Activated naive CD8-positive, alpha-beta T cell treated with anti-CD3 and anti-CD28 coated beads, Interleukin-2, amount 50 U/mL, for 24 hours (primary cell): ENCODE measurements at places on chromosomes 7 and 10.

- peaks cover 6% of the 10 kb centered on the region for H3K4me1 ChIP-seq
- H3K4me3 ChIP-seq, result no peak overlapping the region
- no peak overlapping the region for H3K27ac ChIP-seq
Measured at GRCh38 chr10:74415146-74415839, 264.3 kb downstream of the ADK start.

DNA sequence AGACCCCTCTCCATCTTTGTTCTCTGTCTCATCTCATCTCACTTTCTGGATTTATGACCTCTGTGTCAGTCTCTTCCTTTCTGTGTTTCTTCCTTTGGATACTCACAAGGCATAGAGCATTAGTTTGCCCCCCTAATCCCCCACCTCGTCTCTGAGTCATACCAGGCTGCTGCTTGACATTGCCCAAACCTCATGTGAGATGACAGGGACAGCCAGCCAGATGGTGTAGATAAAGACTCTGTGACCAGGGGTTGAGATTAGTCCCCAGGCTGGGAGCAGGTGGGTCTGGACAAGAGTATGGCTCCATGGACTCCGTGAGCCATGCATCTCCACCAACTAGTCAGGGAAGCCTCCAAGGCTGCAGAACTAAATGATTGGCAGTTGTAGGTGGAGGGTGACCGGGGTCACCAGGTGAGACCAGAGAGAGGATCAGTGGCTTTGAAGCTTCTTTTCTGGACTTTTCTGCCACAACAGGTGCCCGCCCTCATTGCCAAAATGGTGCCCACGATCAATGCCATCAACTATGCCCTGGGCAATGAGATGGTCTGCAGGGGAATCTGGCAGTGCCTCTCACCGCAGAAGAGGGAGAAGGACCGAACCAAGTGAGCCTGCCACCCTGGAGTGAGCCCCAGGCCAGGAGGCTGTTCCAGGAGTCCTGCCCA lies 13.3 kb downstream of the RGR start:
- no peaks in the 10 kb centered on the region for H3K4me1 ChIP-seq
- no peak for DNase-seq
- H3K36me3 ChIP-seq, result no peaks in the 10 kb centered on the region
- H3K4me3 ChIP-seq, result no peak overlapping the region
- peaks cover 17% of the 10 kb centered on the region for H3K27me3 ChIP-seq

- no peak overlapping the region for H3K27ac ChIP-seq
- peaks cover 3% of the 10 kb centered on the region for H3K27me3 ChIP-seq
- no peak overlapping the region for H3K4me3 ChIP-seq
- no peak for DNase-seq
Measured at GRCh38 chr7:132034748-132035416, 478.5 kb upstream of the PODXL start.

GRCh38 chr7:100348805-100349204 lies 9.1 kb upstream of the PILRB start:
- H3K36me3 ChIP-seq, result peaks cover 55% of the 10 kb centered on the region
- H3K27ac ChIP-seq, result no peak overlapping the region
- peaks cover 50% of the 10 kb centered on the region for H3K4me1 ChIP-seq
- no peaks in the 10 kb centered on the region for H3K27me3 ChIP-seq

DNA sequence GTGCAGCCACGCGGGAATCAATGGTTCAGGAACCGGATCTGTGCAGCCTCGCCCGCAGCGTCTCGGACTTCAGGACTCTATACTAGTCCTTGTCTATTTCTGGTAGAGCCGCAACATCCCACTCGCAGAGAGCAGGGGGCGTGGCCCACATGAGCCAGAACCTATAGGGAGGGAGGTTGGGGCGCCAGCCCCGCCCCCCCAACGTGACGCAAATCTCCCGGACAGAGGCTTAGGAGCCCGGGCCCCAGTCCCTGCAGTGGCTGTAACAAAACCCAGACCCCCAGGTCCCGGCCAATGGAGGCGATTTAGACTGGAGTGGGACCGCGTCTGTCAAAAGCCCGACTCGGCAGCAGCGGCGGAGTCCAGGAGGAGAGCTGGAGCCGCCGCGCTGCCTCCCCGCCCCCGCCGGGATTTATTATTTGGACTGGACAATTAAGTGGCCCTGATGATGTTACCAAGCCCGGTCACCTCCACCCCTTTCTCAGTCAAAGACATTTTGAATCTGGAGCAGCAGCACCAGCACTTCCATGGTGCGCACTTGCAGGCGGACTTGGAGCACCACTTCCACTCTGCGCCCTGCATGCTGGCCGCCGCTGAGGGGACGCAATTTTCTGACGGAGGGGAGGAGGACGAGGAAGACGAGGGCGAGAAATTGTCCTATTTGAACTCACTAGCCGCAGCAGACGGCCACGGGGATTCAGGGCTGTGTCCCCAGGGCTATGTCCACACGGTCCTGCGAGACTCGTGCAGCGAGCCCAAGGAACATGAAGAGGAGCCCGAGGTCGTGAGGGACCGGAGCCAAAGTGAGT lies at the start of gene NKX2-3:
Gene NKX2-3, plus strand, starts transcription at position 256 of the 809 bp plus-strand sequence. Its CDS starts 190 bp downstream, at position 446.
- H3K27ac ChIP-seq, result no peak within 1 kb of the TSS
- H3K36me3 ChIP-seq, result peaks cover 2% of the 10 kb centered on the region
- peak within 1 kb of the TSS; percentile 34 for H3K4me3 ChIP-seq
- peak; percentile 68 for DNase-seq
- H3K27me3 ChIP-seq, result peaks cover 90% of the 10 kb centered on the region

GRCh38 chr7:44674381-44674780 lies 68.0 kb downstream of the OGDH start:
- H3K4me3 ChIP-seq, result no peak overlapping the region
- H3K27me3 ChIP-seq, result no peaks in the 10 kb centered on the region

GRCh38 chr7:99381664-99382075 lies 7.1 kb downstream of the ARPC1B start:
- peaks cover 77% of the 10 kb centered on the region for H3K4me1 ChIP-seq
- peak overlapping the region; percentile 78 for H3K4me3 ChIP-seq
- no peaks in the 10 kb centered on the region for H3K27me3 ChIP-seq

- H3K27me3 ChIP-seq, result no peaks in the 10 kb centered on the region
- no peak overlapping the region for H3K27ac ChIP-seq
- no peak overlapping the region for H3K4me3 ChIP-seq
- no peaks in the 10 kb centered on the region for H3K4me1 ChIP-seq
Measured at GRCh38 chr7:13898957-13899670, 90.4 kb downstream of the ETV1 start.

DNA sequence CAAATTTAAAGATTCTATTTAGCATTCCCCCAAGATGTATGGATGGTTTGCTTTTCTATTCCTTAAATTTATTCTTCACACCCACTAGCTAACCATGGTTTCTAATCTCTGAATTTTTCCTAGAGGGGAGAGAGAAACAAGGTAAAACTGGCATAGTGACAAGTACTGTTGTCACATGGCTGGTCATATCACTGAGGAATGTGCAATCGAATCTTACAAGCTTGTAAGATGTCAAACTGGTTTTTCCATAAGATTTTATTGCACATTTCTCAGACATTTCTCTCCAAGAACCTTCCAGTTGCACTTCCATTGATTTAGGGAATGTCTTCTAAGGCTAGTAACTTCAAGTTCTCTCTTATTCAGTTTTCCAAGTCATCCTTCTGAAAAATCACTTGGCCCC lies 89.8 kb downstream of the MBL2 start:
- H3K27ac ChIP-seq, result no peak overlapping the region
- peaks cover 2% of the 10 kb centered on the region for H3K4me1 ChIP-seq
- no peaks in the 10 kb centered on the region for H3K27me3 ChIP-seq
- no peak for DNase-seq

DNA sequence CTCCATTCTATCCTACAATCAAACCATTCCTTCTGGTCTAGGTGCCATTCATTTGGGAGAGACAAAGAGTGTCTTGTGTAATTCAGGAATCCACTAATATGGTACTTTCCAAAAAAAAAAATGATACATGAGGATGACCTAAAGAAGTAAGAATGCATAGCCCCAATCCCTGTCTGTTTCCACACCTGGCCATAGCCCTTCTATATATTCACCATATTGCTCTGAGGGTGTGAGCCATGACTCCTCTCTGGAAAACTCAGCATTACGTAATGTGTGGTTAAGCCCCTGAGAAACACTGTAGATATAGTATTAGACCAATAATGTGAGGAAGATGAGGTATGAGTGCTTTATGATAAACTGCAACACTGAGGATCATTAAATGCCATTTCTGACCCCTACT lies 592.7 kb downstream of the INHBA start:
- no peaks in the 10 kb centered on the region for H3K36me3 ChIP-seq
- no peaks in the 10 kb centered on the region for H3K27me3 ChIP-seq
- no peak overlapping the region for H3K27ac ChIP-seq
- H3K4me3 ChIP-seq, result no peak overlapping the region

- H3K27ac ChIP-seq, result peak overlapping the region; percentile 84
- peak overlapping the region; percentile 74 for H3K4me3 ChIP-seq
- no peaks in the 10 kb centered on the region for H3K27me3 ChIP-seq
- no peaks in the 10 kb centered on the region for H3K36me3 ChIP-seq
- peak; percentile 83 for DNase-seq
Measured at GRCh38 chr7:151782598-151783448, 94.1 kb downstream of the PRKAG2 start.

GRCh38 chr7:25216837-25217236 lies 11.4 kb downstream of the NPVF start:
- H3K27ac ChIP-seq, result no peak overlapping the region
- no peaks in the 10 kb centered on the region for H3K4me1 ChIP-seq
- no peaks in the 10 kb centered on the region for H3K36me3 ChIP-seq
- peaks cover 16% of the 10 kb centered on the region for H3K27me3 ChIP-seq
- no peak overlapping the region for H3K4me3 ChIP-seq
- no peak for DNase-seq

- no peak overlapping the region for H3K27ac ChIP-seq
- peaks cover 3% of the 10 kb centered on the region for H3K36me3 ChIP-seq
- no peak for DNase-seq
- H3K4me3 ChIP-seq, result no peak overlapping the region
Measured at GRCh38 chr10:282294-283139, 147.3 kb downstream of the ZMYND11 start.

DNA sequence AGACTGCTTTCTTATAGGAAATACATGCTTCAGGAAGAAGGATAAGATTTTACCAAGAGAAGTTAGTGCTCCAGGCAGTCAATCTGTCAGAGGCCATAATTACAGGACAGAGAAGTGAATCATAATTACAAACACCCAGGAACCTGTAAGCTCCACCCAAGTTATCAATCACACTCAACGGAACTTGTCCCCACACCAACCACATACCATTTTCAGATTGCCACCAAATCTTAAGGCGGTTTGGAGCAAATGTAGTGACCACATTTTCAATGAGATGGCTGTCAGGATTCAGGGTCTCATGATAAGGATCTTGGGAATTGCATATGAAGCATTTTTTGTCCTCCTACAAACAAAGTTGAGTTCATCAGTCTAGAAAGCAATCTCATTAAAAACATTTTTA lies 4.8 kb downstream of the LAMB1 start:
- peaks cover 46% of the 10 kb centered on the region for H3K27me3 ChIP-seq
- no peak for DNase-seq
- no peak overlapping the region for H3K27ac ChIP-seq
- H3K4me3 ChIP-seq, result no peak overlapping the region

DNA sequence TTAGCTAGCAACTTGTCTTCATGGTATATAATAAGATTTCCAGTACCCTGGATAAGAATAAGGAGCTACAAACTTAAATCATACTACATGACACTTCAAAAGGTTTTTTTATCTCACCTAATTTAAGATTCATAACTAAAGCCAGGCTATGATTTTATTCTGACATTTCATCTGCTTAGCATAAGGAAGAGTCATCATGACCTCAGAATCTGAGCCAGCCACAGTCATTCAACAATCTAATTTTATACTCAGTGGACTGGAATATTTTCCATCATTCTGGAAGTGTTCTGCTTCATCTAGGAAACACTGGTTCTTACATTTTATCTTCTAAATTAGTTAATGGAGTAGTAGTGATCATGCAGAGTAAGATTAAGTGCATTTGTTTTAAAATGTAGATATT lies 102.1 kb upstream of the KCND2 start:
- H3K4me3 ChIP-seq, result no peak overlapping the region
- H3K27me3 ChIP-seq, result no peaks in the 10 kb centered on the region
- no peaks in the 10 kb centered on the region for H3K4me1 ChIP-seq
- no peak for DNase-seq
- no peaks in the 10 kb centered on the region for H3K36me3 ChIP-seq

DNA sequence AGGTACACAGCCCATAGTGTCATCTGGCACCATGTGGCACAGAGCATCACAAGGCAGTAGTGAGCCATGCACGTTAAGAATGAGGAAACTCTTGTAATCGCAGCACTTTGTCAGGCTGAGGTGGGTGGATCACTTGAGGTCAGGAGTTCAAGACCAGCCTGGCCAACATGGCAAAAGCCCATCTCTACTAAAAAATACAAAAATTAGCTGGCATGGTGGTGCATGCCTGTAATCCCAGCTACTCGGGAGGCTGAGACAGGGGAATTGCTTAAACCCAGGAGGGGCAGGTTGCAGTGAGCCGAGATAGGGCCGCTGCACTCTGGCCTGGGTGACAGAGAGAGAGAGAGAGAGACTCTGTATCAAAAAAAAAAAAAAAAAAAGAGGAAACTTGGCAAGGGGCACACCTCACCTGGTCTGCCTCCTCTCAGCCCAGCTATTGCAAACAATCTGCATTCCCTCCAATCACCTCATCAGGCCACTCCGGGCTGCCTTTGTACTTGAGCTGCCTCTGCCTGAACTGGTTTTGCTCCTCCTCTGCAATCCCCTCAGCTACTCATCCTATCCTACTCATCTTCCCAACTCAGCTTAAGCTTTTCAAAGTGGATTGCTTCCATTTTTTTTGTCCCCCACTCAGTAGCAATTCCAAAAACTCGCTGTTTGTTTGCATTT lies 46.0 kb upstream of the OPTN start:
- no peaks in the 10 kb centered on the region for H3K36me3 ChIP-seq
- no peak overlapping the region for H3K27ac ChIP-seq
- no peak overlapping the region for H3K4me3 ChIP-seq

- no peak for DNase-seq
- no peaks in the 10 kb centered on the region for H3K27me3 ChIP-seq
Measured at GRCh38 chr10:123348691-123349572, 194.7 kb downstream of the BUB3 start.

DNA sequence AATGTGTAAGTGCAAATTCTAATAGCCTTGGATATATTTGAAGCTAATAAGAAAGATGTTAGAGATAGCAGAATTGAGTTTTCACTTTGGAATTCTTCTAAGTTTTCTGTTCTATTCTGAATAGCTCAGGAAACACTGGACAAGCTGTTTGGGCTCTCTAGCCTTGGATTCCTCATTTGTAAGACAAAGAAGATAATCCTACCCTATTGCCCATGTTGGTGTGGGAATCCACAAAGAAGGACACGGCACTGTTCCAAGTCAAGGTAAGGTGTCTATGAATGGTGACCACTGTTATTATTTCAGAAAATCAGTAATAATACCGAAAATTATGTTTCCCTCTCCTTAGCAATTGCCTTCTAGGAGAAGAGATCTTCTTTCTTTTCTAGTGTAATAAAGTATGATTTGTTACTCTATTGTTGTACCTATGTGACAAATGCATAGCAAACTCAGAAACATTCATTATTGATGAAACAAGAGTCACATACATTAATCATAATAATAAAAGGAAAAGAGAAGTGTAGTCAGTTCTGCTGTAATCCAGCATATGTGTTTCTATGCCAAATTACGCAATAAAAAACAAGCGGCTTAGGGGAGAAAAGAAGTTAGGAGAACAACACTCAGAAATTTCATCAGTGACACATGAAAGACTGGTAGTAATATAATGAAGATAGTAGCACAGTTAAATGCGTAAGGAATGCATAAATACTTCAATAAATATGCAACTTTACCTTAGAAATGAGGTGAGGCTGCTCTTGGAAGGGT lies 1012.3 kb upstream of the PHF14 start:
- H3K27ac ChIP-seq, result no peak overlapping the region
- H3K4me3 ChIP-seq, result no peak overlapping the region
- H3K27me3 ChIP-seq, result no peaks in the 10 kb centered on the region
- DNase-seq, result no peak
